ENCODE measurements at places on chromosomes 5 and 9. TPM values are rescaled to one million over a fixed set of nuclear protein-coding genes. Genes with fewer than 3 reads are reported as not detected.

GRCh38 chr9:14007190-14007769 lies 306.7 kb downstream of the NFIB start:
- no peaks in the 10 kb centered on the region for H3K36me3 ChIP-seq
- no peaks in the 10 kb centered on the region for H3K4me1 ChIP-seq
- H3K4me3 ChIP-seq: no peak overlapping the region
- H3K27ac ChIP-seq: no peak overlapping the region

Gene PTPDC1
- polyA plus RNA-seq: 0.64 TPM

DNA sequence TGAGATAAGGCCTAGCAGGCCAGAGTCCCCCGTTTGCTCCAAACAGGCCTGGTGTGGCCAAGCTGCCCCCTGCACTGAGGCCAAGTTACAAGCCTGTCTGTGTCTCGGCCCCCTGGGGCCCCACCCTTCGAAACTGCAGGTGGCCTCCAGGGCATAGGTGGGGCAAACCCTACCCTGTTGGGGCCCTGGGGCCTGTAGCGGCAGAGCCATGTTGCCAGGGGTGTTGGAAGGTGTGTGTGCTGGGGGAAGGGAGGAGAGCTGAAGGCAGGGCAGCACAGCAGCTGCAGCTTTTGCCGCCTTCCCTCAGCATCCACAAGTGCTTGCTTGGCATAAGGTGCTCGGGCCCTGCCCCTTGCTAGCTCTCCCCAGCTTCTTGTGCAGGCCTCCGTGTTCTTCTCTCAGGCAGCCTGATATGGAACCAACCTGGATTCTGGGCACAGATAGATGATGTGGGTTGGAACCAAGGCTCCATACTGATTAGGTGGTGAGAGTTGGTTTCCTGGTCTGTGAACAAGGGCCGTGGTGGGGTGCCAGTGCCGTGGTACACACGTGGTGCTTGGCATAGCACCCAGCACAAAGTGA lies 12.7 kb downstream of the IRF1 start:
- no peak overlapping the region for H3K4me3 ChIP-seq
- no peaks in the 10 kb centered on the region for H3K36me3 ChIP-seq
- H3K27ac ChIP-seq: peak overlapping the region; percentile 1
- no peak for DNase-seq
- no peaks in the 10 kb centered on the region for H3K27me3 ChIP-seq

DNA sequence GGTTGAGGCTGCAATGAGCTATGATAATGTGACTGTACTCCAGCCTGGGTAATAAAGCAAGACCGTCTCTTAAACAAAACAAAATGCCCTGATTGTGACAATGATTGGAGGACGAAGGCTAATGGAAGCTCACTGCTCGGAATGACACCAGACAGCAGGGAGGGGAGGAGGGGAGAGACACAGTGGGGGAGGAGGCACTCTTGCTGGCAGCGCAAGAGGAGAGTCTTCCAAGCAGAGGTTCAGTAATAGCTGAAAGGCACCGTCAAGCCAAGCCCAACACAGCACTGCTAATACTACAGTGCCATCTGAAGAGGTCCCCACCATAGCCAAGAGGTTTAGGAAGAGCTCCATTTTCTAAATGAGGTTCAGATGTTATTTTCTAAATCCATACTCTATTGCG lies 102.3 kb downstream of the GLDC start:
- H3K36me3 ChIP-seq: peaks cover 2% of the 10 kb centered on the region
- no peaks in the 10 kb centered on the region for H3K27me3 ChIP-seq
- H3K4me1 ChIP-seq: no peaks in the 10 kb centered on the region
- no peak overlapping the region for H3K27ac ChIP-seq
- DNase-seq: no peak

Gene ATP10B
- not detected for polyA plus RNA-seq

Gene TLE1
- polyA plus RNA-seq: 25.5 TPM

DNA sequence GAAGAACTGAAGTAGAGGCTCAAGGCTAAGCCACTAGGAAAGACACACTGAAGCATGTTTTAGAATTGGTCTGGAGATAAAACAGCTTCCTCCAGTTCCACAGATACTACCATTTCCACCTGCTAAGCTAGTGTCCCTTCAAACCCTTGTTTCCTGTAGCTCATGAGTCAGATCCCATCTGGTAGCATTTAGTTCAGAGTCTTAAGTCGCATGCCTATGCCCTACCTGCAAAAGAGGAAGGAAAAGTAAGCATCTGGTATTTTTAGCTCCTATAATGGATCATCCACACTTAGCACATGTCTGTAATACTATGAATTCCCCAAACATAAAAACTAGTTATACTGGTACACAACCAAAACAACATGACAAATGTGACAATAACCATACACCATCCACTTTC lies 92.1 kb downstream of the CDKN2A start:
- H3K27ac ChIP-seq: no peak overlapping the region
- no peaks in the 10 kb centered on the region for H3K4me1 ChIP-seq
- no peak overlapping the region for H3K4me3 ChIP-seq
- H3K27me3 ChIP-seq: no peaks in the 10 kb centered on the region
- no peaks in the 10 kb centered on the region for H3K36me3 ChIP-seq
- no peak for DNase-seq

GRCh38 chr5:32520972-32521371 lies 64.4 kb upstream of the SUB1 start:
- no peaks in the 10 kb centered on the region for H3K4me1 ChIP-seq
- no peaks in the 10 kb centered on the region for H3K36me3 ChIP-seq
- no peak overlapping the region for H3K4me3 ChIP-seq
- H3K27me3 ChIP-seq: peaks cover 4% of the 10 kb centered on the region

Gene FAM81B
- not detected for polyA plus RNA-seq

DNA sequence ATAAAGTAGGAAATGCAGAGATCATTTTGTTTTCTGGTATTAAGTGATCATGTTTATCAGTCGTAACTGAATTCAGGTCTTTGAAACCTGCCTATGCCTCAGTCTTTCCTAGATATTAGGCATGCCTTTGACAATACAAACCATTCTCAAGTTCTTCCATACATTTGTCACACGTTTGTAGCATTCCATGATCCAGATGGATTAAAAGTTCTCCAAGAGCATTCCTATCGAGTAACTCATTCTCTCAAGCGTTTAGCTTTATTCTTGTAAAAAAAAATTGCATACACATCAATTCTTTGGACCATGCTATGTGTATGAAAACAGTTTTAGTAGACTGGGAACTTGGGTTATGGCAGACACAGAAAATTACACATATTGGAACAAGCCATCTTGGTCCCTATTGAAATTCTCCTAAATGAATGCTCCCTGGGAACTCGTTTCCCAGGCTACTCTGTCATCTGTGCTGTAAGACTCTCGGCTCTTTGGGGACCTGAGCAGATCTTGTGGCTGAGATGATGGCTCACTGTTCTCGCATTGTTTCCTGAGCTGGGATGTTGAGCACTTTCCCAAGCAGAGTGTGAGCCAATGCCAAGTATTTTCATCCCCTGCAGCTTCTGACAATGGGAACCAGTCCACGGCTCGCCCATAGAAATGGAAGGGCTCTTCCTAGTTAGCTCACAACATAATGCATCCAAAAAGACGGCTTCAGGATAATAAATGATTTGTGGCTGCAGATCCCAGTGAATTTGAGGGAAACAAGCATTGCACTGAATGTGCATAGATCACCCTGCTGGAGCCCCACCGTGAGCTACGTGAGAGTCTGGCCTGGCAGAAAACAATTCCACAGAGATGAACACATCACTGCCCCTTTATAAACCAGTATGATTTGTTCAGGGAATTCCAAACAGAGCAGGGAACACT lies 230.2 kb downstream of the IRX1 start:
- no peak for DNase-seq
- peaks cover 2% of the 10 kb centered on the region for H3K27me3 ChIP-seq
- no peak overlapping the region for H3K27ac ChIP-seq
- H3K36me3 ChIP-seq: no peaks in the 10 kb centered on the region

- no peak for DNase-seq
- H3K36me3 ChIP-seq: no peaks in the 10 kb centered on the region
- H3K27ac ChIP-seq: no peak overlapping the region
- H3K27me3 ChIP-seq: no peaks in the 10 kb centered on the region
Observed at GRCh38 chr5:157308836-157309465, 43.0 kb downstream of the CYFIP2 start.

Gene SV2C
- polyA plus RNA-seq: 0.04 TPM

DNA sequence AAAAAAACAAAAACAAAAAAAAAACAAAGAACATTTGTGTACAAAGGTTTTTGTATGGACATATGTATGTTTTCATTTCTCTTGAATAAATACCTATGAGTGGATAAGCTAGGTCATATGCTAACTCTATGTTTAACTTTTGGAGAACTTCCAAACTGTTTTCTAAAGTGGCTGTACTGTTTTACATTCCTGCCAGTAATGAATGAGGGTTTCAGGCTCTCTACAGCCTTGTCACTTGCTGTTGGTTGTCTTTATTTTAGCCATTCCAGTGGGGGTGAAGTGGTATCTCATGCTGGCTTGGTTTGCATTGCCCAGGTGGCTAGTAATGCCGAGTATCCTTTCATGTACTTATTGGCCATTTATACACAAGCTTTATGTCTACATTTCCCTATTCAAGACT lies 9.1 kb upstream of the TRIO start:
- no peaks in the 10 kb centered on the region for H3K27me3 ChIP-seq
- no peak overlapping the region for H3K4me3 ChIP-seq

Gene CD274
- polyA plus RNA-seq: 1.0 TPM

GRCh38 chr9:128917151-128917849 lies 3.5 kb upstream of the PHYHD1 start:
- H3K4me1 ChIP-seq: peaks cover 74% of the 10 kb centered on the region
- peaks cover 4% of the 10 kb centered on the region for H3K36me3 ChIP-seq
- peak overlapping the region; percentile 95 for H3K4me3 ChIP-seq
- peak overlapping the region; percentile 78 for H3K27ac ChIP-seq

Gene PHF2
- polyA plus RNA-seq: 5.2 TPM

Gene TMEM171
- 2.1 TPM for polyA plus RNA-seq

DNA sequence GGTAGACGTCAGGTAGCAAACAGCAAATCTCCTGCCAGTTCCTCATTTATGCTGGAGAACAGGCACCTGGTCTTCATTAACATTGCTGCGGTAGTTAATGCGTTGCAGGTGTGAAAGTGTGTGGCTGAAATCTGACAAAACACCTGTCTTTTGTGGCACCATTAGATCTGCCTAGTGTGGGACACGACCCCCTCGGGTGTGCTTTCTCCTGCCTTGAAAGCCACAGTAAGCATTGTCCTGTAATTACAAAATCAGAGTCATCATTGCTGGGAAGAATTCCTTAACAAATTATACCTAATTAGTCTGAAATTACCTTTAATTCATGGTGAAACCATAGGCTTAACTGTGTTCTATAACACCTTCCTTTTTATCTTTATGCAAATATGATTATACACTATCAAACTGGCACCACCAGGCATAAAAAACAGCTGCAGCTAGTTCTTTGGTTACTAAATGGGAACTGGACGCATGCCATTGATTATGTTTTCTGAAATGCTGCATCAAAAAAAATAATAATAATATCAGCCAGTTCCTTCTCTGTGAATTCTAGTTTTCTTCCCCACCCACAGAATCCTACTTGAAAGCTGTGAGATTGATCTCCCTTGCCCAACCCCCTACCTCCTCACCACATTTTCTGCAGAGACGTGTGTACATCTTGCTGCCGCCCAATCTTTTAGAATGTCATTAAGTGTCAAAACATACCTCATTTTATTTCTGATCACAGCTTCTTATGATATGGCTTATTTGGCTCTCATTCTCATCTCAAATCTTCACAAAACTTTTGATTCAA lies 374.0 kb downstream of the NFIB start:
- H3K36me3 ChIP-seq: no peaks in the 10 kb centered on the region
- DNase-seq: no peak
- H3K27ac ChIP-seq: no peak overlapping the region
- no peaks in the 10 kb centered on the region for H3K4me1 ChIP-seq
- H3K4me3 ChIP-seq: no peak overlapping the region
- H3K27me3 ChIP-seq: peaks cover 4% of the 10 kb centered on the region

Gene PCDHGC3
- 6.8 TPM for polyA plus RNA-seq

DNA sequence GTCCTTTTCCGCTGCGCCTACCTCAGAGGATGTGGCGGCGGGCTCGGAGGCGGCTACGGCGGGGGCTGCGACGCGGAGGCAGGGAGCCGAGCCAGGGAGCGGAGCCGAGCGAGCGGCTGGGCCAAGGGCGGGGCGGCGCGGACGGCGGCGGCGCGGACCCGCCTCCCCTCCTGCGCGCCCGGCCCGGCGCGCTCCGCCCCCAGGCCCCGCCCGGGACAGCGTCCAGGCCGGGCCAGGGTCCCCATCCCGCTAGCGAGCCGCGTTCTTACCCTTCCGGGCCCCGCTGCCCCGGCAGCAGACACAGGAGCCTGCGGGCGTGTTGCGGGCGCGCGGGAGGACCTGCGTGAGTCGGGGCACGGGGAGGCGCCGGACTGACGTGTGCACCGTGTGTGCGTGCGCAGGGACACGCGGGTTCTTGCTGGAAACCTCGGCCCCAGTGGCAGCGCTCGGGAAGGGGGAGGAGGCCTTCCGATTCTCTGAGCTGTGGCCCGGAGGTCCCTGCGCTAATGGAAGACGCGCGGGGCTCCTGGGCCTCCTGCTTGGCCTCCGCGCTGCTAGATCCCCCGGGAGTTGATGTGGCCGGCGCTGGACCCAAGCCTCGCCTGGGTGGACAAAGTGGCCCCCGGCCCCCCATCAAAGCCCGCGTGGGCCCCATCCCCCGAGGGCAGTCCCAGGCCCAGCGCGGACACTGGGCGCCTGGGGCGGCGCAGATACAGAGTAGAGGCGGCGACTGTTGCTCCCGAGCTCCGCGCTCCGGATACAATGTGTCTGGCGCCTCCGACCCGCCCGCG lies at the start of gene VDAC1:
VDAC1 (minus strand) TSS at position 350 of the 791 bp plus-strand sequence. CDS start 11,963 bp downstream, outside the sequence.
- H3K27ac ChIP-seq: peak within 1 kb of the TSS; percentile 99
- no peaks in the 10 kb centered on the region for H3K27me3 ChIP-seq
- H3K36me3 ChIP-seq: no peaks in the 10 kb centered on the region
- H3K4me3 ChIP-seq: peak within 1 kb of the TSS; percentile 87
- peak; percentile 70 for DNase-seq

GRCh38 chr9:121331992-121332685 lies 37.9 kb downstream of the STOM start:
- peaks cover 30% of the 10 kb centered on the region for H3K36me3 ChIP-seq
- peaks cover 3% of the 10 kb centered on the region for H3K4me1 ChIP-seq
- no peaks in the 10 kb centered on the region for H3K27me3 ChIP-seq
- no peak for DNase-seq
- no peak overlapping the region for H3K4me3 ChIP-seq
- H3K27ac ChIP-seq: no peak overlapping the region

DNA sequence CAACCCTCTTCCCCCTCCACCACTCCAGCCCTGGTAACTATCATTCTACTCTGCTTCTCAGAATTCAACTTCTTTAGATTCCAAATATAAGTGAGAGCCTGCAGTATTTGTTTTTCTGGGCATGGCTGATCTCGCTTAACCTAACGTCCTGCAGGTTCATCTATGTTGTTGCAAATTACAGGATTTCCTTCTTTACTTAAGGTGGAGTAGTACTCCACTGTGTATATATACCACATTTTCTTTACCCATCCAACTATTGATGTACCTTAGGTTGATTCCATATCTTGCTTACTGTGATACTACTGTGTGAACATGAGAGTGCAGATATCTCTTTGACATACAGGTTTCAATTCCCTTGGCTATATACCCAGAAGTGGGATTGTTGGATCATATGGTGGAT lies 106.3 kb upstream of the ZNF366 start:
- no peak overlapping the region for H3K27ac ChIP-seq
- no peak for DNase-seq
- no peaks in the 10 kb centered on the region for H3K36me3 ChIP-seq
- H3K27me3 ChIP-seq: no peaks in the 10 kb centered on the region

Gene QRFP
- not detected for polyA plus RNA-seq
